ENCODE measurements at places on chromosomes 1 and 21.

DNA sequence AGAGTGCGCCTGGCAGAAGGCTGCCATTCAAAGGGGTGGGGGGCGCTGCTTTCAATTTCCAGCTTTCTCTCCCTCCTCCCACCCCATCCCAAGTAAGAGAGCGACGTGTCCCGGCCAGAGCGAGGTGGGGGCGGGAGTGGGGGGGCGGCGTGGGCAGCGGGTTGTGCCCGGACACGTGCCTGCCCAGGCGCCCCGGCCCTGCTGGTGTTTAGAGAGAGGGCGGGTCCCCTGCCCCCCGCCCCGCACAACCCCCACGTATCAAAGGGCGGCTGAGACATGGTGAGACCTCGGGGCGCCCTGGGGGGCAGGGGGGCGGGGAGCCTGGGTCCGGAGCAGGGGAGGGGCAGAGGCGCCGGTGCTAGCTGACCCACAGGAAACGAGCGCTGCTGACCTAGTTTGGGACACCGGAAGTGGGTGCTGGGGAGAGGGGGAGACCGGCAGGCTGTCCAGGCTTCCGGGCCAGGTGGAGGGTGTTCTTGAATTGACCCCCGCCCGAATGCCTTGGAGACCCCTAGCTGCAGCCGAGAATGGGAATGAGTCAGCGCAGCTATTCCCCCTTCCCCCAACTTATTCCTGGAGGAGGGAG, 1.3 kb downstream of the ZBTB7B start:
- DNase-seq: no peak

GRCh38 chr1:25676488-25676887, 59.9 kb downstream of the MAN1C1 start:
- DNase-seq: no peak

DNA sequence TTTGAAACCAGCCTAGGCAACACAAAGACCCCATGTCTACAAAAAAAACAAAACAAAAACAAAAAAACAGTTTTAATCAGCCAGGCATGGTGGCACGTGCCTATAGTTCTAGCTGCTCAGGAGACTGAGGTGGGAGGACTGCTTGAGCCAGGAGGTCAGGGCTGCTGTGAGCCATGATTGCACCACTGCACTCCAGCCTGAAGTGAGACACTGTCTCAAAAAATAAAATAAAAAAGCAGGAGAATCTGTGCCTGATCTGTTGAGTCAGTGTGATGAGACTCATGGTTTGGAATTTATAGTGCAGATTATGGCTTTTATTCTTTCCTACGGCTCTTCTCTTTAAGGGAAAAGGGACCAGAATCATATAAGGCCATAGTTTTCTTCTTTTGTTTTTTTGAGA, 16.5 kb downstream of the TRIT1 start:
- DNase-seq: no peak

DNA sequence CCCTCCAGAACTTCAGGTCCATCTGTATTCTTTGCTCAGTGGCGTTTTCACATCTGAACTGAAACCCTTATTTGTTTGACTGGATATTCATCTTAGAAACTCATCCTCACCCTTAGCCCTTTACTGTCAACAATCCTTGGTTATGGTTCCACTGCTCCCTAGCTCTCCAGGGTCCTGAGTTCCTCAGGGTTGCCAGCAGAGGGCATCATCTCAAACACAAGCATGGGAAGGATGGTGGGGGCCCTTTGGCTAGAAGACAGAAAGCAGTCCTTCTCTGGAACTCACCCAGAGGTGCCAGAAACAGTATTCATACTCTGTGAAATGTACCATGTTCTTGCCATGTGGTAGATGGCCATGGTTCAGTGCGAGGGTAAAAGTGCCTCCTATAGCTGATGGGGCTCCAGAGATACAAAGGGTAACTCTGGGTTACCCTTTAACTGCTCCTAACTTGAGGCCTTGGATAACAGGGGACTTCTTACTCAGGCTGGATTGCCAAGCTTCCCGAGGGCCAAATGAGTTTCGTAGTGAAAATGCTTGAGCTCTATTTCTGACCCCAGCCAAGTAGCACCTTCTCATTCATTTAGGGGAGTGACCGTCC, 11.3 kb downstream of the NCSTN start:
- no peak for DNase-seq

GRCh38 chr1:246166841-246167240, 340.2 kb downstream of the SMYD3 start:
- DNase-seq: no peak

DNA sequence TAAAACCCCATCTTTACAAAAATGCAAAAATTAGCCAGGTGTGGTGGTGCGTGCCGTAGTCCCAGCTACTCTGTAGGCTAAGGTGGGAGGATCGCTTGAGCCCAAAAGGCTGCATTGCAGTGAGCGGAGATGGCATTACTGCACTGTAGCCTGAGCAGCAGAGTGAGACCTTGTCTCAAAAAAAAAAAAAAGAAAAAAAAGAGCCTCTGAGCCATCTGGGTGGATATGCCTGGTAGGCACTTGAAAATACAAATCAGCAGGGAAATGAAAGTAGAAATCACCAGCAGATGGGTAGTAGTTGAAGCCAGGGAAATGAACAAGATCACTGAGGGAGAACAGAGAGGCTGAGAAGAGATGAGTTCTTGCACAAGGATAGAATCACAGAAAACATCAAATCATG, 131.0 kb upstream of the HMCN1 start:
- no peak for DNase-seq

DNA sequence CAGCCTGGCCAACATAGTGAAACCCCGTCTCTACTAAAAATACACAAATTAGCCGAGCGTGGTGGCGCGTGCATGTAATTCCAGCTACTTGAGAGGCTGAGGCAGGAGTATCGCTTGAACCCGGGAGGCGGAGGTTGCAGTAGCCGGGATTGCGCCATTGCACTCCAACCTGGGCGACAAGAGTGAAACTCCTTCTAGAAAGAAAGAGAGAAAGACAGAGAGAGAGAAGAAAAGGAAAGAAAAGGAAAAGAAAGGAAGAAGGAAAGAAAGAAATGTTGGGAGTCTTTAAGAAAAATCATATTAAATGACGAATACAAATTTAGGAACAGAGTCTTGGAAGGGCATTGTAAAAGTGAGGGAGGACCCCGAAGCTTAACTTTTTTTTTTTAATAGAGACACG, 1.8 kb upstream of the HNRNPR start:
- no peak for DNase-seq

GRCh38 chr1:151805066-151805820, at the start of gene LINGO4:
Gene LINGO4 (minus strand): TSS chr1:151805419. CDS start chr1:151802704, 2,715 bp downstream.
- DNase-seq: no peak

- no peak for DNase-seq
Observed at GRCh38 chr1:212013672-212014071, 21.7 kb downstream of the INTS7 start.

DNA sequence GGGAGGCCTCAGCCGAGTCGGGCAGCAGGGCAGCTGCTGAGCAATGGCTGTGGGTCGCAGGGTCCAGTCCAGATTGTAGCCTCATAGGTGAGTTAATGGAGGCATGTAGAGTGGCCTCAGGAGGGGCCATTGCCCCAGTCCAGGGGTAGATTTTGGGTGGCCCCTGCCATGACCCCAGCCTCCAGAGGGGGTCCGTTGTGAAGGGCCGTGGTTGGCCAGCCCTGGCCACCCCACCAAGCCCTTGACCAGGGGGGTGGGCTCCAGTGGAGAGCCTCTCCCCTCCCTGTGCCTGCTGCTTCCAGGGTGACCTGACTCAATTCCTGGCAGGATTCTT, 26.1 kb downstream of the TRPM2 start:
- DNase-seq: no peak

DNA sequence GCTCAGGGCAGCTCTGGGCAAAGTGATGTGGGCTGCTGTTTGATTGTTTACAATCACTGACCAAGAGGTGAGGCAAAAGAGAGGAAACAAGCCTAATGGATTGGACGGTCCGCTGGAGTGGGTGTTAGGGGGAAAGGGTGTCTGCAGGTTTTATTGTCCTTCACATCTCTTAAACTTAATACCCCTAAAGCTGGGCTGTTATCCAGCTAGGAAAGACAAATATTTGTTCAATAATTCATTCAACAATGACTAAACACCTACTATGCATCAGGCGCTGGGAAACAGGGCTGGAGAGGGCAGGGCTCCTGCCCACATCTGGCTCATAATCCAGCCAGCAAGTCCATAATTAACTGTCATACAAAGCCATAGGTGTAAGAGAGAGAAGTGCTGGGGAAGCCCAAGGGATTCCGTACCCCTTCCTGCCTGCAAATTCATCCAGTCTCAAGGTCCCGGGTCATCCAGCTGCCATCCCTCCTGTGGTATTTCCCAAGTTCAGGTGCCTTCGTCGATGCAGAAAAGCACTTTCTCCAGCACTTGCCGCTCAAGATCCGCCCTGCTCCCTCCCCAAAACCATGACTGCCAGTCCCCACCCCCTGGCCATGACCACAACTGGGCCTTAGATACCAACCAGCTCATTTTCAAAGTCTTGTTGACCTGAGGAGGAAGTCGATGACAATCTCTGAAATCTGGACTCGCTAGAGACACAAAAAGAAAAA, 10.7 kb downstream of the TMEM63A start:
- no peak for DNase-seq

- DNase-seq: no peak
Observed at GRCh38 chr1:111621050-111621449, 1.5 kb downstream of the RAP1A start.

GRCh38 chr1:26288311-26288941, 8.5 kb downstream of the SH3BGRL3 start:
- no peak for DNase-seq

- no peak for DNase-seq
Observed at GRCh38 chr21:45418301-45419071, 13.5 kb downstream of the COL18A1 start.

DNA sequence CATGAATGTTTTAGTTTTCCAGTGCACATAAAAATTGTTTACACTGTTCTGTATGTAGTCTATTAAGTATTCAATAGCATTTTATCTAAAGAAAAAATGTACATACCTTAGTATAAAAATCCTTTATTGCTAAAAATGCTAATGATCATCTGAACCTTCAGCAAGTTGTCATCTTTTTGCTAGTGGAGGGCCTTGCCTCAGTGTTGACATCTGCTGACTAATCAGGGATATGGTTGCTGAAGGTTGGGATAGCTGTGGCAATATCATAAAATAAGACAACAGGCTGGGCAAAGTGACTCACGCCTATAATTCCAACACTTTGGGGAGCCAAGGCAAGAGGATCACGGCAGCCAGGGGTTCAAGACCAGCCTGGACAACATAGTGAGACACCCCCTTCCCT, 9.0 kb downstream of the DYNLT5 start:
- no peak for DNase-seq

GRCh38 chr1:202416641-202417040, 68.1 kb downstream of the PPP1R12B start:
- DNase-seq: no peak

DNA sequence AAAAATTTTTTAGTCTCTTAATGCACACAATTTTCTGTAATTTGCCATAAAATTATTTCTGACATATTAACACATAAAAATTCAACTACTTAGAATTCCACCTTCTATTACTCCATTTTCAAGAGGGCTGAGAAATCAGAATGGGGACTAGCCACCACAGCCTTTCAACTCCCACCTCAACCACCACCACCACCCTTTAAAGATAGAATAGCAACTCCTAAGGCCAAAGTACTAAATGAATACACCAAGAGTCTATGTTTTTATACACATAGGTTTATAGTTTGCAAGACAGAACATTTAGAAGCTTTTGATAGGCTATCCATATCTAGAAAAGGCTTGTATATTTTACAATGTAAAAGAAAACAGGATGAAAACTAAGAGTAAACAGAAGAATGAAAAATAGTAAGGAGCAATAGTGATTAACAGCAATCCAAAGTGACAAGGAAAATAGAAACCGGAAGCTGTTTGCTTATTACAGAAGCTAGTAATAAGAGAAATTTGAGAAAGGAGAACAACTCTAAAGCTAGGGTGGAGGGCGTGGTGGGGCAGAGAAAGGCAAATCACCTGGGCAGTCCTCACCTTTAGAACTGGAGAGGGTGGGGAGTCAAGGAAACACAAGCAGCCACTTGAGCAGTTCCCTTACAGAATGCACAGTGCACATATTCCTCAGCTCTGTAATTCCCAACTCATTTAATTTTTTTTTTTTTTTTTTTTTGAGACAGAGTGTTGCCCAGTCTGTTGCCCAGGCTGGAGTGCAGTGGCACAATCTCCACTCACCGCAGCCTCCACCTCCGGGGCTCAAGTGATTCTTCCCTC, 27.7 kb downstream of the EPS15 start:
- no peak for DNase-seq

DNA sequence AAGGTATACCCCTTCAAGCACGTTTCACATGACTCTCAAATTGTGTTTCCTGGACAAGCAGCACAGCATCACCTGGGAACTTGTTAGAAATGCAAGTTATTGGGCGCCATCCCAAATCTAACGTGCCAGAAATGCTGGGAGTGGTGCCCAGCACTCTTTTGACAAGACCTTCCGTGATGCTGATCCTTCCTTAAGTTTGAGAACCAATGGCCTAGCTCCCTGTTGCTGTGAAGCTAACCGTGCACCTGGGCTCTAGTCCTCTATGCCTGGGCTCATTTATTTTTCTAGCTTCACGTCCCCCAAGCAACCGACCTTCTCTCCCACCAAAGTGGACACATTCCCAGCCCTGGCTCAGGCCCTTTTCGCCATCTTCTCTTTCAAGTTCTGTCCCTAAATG, 4.3 kb downstream of the BEST4 start:
- no peak for DNase-seq

- no peak for DNase-seq
Observed at GRCh38 chr1:20141001-20141400, 1.9 kb downstream of the PLA2G2F start.

DNA sequence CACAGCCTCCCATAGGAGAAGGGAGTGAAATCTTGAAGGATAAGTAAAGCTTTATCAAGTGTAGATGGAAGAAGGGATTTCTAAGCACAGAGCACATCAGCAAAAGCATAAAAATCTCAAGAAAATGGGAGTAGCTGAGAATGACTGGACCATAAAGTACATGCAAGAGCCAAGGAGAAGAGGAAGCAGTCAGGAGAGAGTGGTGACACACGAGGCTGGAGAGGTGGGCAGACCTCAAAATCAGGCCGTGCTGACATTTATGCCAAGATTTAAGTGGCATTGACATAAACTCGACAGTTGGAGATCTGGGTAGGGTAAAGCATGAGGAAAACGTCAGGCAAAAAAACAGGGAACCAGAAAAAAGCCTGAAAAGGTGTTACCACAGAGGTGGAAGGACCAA, 62.3 kb downstream of the GFI1 start:
- DNase-seq: no peak

- no peak for DNase-seq
Observed at GRCh38 chr1:235169986-235170385, 8.9 kb upstream of the RBM34 start.

GRCh38 chr1:115426231-115426771, 88.3 kb upstream of the NGF start:
- no peak for DNase-seq

GRCh38 chr1:80064524-80064923, 1058.0 kb upstream of the ADGRL4 start:
- DNase-seq: no peak
